Suppressor macrophage treated with lipopolysaccharide for 1 hour (primary cell): ENCODE measurements at places on chromosomes 3 and 15.

- DNase-seq, result no peak
Measured at GRCh38 chr3:154864947-154865346, 215.2 kb upstream of the MME start.

- DNase-seq, result no peak
Measured at GRCh38 chr3:192929146-192929545, 11.5 kb upstream of the MB21D2 start.

GRCh38 chr3:111593666-111594065 is 1.5 kb downstream of the ZBED2 start:
- DNase-seq, result no peak

- DNase-seq, result peak; percentile 86
Measured at GRCh38 chr15:31396881-31397560, 70.4 kb downstream of the KLF13 start.

DNA sequence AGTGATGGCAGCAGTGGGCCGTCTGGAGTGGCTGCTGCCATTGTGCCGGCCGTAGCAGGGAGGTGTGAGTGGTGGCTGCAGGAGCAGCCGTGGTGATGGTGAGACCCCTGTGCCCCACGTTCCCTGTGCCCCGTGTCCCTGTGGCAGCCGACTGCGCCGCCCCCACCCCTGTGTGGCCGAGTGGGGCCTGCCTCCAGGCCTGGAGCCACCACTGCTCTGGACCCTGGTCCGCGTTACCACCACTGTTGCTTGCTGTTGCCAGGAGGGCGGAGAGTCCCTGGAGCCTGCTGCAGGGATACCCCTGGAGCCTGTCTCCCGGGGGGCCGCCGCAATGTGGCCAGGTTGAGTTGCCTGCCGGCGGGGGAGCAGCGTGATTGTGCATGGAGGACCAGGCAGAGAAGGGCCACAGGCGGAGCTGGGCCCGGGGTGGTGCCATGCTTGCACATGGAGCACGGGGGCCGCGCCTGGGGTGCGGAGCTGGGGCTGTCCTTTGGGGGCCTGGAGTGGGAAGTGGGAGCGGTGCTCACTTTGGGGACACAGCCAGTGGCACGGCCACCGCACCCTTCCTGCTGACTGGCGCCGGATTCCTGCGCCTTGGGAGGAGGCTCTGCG is 50.1 kb downstream of the SLC6A20 start:
- DNase-seq, result no peak

DNA sequence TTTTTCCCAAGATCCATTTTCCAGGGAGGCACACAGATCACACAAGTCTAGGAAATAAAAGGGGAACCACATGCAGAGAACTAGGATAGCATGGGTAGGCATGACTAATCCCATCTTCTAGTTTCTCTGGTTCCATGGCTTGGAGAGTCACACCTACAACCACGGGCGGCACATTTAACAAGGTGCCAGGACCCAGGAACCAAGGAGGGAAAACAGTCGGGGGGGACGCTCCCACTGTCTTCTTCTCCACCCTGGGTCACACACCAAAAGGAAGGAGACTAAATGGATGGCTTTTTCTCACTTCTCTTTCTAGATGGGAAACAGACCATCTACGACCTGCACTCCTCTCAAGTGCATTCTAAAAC is 4.6 kb upstream of the SMCO1 start:
- peak; percentile 26 for DNase-seq

GRCh38 chr3:26621176-26621575 is 1.4 kb upstream of the LRRC3B start:
- no peak for DNase-seq

GRCh38 chr3:17307887-17308286 is 423.1 kb downstream of the PLCL2 start:
- DNase-seq, result no peak

DNA sequence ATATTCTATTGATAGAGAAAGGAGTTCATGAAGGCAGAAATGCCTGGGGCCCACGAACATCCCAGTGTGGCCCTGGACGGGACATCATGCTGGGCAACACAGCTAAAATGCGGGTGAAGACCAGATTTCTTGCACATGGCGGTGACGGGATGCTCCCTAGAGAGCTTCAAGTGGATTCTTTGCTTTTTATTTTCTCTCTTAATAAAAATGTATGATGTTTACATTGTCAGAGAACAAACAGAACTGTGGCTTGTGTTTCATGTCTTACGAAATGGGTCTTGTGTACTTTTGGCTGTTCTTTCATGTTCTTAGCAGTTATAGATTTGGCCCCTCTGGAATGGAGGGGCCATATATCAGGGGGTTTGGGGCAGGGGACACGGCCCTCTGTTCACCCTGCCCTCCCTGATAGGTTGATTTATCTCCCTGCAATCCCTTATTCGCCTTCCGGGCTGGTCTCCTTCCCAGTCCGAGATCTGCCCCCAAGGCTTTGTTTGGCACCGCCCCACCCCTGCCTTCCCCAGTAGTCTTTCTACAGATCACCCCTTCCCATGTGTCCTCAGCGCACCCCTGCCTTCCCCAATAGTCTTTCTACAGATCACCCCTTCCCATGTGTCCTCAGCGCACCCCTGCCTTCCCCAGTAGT is 68.7 kb upstream of the CGNL1 start:
- no peak for DNase-seq

DNA sequence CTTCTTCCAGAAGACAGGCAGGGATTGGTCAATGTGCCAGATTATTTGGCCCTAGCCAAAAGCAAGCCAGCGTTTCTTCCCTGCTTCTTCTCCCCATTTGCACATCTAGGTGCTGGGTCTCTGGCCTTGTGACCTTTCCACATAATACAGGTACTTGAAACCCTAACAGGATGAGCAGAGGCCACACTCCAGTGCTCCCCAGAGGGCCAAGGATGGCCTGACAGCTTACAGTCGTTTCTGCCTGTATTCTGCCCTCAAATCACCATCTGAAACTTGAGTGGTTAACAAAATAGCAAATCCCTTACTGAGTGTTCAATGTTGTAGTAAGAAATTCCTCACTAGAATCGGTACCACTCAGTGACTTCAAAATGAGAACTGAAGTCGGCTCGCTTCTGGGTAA is 29.1 kb downstream of the MKRN2 start:
- no peak for DNase-seq

- DNase-seq, result peak; percentile 67
Measured at GRCh38 chr3:72976281-72976741, 20.3 kb upstream of the PPP4R2 start.
